ENCODE measurements at places on chromosomes 11 and 22.

- DNase-seq: no peak
Observed at GRCh38 chr11:125207866-125208425, 43.4 kb downstream of the PKNOX2 start.

DNA sequence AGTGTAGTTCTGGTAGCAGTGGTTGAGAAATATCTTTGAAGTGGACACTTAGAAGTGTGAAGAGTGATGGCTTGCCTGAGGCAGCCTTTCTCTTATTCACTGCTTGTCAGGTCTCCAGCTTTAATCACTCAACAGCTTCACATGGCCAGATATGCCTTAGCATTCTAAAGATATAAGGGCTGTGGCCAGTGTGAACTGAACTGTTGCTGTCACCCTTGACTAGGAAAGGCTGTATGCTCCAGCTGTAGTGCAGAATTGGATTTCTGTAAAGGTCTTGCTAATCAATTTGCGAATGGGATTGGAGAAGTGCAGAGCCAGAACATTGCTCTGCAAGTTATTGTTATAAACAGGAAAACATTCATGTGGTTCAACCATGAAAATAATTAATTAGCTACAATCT, 266.7 kb downstream of the TMEM135 start:
- DNase-seq: no peak

DNA sequence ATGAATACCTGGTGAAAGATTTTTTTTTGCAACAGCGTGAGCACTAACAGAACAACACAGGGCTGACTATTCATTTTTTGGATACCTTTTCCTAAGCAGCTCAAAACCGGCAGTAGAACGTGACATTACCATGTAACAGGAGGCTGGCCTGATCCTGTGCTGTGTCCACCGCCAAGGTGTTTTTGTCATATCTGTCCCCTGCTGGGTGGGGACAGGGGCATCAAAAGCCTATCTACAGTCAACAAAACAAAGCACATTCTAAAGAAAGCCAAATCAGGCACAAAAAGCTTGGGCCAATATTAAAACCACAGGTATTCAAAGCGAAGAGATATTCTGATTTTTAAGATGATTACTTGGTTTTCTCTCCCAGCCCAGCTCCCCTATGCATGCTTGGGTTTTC, 151.2 kb downstream of the LRRC4C start:
- DNase-seq: no peak

GRCh38 chr11:19867064-19867463, 154.4 kb downstream of the NAV2 start:
- peak; percentile 20 for DNase-seq

GRCh38 chr11:128506999-128507611, 80.3 kb downstream of the ETS1 start:
- no peak for DNase-seq

DNA sequence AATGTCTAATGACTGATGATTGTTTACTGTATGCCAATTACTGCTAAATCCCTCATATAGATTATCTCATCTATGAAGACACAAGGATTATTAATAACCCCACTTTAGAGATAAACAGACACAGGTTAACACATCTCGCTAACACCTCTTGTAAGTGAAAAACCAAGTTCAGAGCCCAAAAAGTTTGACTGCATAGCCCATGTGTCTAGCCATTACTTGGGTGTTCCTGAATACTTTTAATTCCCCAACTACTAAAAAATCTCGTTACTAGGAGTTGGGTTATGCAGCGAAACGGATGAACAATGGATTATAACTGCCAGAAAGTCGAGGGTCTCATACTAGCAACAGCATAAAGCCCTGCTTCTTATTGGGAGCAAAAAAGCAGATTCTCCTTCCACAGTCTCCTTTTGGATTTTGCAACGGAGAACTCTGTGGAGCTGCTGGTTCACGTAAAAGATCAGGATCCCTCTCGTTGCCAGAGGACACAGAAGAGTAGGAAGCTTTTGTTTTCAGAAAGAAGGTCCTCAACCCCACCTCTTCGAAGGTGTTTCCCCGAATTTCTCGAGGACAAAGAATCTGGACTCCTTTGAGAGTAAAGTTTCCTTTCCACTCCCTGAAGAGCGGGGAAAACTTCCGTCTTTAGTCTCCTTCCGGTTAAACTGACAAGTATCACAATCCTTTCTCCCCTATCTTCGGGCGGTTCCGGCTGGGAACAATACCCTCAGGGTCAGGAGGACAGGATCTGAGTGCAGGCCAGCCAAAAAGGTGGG, 979 bp downstream of the ZBED5 start:
- peak; percentile 15 for DNase-seq

DNA sequence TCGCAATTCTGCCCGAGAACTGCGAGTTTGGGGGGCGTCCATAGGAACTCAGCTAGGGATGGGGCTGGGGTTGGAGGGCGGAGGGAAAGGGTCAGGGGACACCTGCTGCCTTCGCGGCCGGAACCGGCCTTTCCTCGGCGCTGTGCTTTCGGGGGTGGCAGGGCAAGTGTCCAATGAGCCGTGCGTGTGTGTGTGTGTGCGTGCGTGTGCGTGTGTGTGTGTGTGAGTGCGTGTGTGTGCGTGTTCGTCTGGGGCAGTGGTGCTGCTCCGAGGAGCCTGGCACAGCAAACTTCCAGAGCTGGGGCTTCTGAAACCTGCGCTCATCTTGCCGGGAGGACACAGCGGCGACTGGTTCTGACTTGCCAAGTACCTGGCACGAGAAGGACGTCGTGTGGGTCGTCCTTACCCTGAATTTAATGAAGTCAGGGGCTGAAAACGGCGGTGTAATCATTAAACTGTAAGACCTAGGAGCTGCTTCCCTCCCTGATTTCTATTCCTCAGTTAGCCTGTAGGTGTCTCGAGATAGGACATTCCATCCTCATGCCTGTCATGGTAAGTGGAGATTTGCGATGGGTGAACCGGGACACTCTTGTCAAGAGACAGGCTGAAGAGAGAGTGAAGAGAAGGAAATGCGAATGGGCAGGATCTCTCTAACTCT, 27.0 kb upstream of the AMOTL1 start:
- DNase-seq: peak; percentile 84

DNA sequence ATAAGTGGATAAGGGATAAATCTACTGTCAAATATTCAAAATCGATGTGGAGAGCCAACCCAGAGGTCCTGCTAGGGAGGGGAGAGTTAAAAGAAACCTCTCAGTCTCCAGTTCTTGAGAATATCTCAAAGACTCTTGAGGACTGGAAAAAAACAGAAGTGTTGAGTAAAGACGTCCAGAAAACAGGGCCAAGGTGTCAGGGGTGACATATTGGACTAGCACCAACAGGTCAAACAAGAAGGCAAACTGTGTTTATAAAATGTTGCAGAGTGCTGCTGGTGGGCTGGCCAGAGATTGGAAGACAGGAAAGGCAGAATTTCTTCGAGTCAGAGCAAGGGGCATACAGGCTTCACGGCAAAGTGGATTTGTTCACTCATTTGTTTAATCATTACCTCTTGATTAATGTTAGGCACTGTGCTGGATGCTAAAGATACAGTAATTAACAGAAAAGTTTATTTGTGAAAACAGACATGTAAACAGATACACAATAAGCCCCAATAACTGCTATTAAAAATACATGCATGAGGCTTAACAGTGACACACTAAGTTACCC, 33.7 kb upstream of the SMPD1 start:
- DNase-seq: no peak

- no peak for DNase-seq
Observed at GRCh38 chr22:45576730-45577464, 74.2 kb downstream of the FBLN1 start.

Measured in NCI-H2171 treated with DMSO at 0.1 percent for 48 hours (cell line).